ENCODE measurements at places on chromosomes 4 and X.

GRCh38 chr4:140046016-140046415, 108.0 kb downstream of the MAML3 start:
- DNase-seq = no peak

DNA sequence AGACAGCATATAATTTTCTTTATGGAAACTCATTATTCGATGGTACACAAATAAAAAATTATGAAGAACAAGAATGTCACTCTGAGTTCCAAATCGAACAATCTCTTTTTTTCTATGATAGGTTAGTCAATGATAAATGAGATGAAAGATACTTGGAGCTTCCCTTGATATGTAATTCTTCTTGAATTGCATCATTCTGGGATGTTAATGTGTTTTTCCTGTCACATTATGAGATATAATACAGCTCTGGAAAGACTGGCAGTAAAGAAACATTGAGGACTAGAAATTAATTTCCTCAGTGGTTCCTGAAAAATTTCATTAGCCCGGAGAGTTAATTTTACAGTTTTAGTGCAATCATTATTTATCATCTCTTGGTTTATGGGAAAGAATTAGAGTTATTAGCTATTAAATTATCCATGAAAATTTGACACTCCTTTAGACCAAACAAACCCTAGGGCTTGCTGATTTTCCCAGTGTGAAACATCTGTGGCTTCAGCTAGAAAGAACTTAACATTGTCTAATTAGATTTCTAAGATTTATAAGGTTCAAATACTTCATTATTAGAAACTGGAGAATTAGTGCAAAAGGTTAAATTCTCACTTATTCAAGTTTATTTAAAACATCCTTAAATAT, 1546.6 kb upstream of the TENM3 start:
- DNase-seq = no peak

DNA sequence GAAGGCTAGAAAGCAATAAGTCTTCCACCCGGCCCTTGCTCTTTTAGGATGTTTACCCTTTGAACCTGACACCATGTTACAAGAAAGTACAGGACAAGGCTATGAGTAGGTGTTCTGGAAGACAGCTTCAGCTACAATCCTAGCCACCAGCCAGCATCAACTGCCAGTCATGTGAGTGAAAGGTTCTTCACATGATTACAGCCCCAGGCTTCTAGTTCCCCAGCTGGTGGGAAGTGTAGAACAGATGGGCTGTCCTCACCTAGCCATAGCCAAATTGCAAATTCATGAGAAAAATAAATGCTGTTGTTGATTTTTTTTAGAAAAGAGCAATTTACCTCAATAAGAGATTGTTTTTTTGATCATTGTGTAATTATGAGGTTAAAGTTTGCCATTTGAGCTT, 60.8 kb downstream of the GRXCR1 start:
- DNase-seq = no peak

GRCh38 chr4:10058371-10058770, 37.1 kb upstream of the SLC2A9 start:
- no peak for DNase-seq

DNA sequence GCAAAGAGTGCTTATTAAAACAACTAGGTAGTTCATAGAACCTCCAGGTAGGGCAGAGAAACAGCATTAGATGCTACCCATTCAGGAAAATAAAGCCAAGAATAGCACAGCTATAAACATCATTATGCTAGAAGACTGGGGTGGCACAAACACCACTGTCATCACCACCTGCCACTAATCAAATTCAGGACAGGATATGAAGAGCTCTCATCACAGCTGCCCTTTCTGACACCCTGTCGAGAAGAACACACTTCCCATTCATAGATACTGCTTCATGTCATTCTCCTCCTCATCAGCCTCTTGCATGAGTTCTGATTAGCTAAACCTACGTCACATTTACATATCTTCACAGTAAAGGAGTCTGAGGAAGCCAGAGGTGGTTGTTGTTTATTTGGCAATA, 692.3 kb upstream of the HS3ST1 start:
- no peak for DNase-seq

DNA sequence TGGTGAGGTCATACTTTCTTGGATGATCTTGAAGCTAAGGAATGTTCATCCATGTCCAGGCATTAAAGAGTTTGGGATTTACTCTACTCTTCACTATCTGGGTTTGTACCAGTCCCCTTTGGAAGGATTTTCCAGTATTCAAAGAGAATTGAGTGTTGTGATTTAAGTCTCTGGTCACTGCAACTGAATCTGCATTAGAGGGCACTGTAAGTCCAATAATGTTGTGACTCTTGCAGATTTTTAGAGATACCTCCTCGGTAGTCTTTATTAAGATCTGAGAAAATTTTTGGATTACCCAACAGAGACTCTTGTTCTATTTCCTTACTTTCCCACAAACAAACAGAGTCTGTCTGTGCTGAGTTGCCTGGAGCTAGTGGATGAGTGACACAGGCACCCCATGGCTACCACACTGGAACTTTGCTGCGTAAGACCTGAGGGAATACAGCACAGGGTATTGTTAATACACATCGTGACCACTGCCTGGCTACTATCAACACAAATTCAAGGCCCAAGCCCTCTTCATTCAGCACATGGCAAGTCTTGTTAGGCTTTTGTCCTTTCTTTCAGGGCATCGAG, 357.1 kb upstream of the KLHL4 start:
- DNase-seq = no peak

DNA sequence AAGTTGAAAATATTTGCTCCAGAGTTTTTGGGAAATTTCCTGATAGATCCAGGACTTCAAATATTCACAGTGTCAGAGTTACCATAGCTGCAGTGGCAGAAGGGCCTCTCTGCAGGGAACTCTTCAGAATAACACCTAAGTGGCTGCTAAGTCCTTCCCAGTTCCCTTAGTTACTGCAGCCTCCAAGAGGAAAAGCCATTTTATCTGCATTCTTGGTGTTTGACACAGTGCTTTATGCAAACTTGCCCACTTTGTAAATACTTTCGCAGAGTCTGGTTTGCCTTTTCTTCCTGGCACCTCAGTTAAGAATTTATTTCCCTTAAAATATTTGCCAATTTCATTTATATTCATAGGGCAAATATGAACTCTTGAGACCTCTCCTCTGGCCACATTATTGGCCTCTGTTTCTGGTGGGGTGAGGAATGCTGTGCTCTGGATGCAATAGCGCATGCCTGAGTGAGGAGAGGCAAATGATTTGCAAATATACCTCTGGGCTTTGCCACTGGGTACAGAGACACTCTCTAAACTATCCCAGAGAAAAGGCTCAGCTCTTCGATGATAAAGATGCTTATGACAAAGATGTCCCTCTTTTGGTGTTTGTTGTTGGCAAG, 566.3 kb upstream of the NR3C2 start:
- no peak for DNase-seq

- DNase-seq = no peak
Measured at GRCh38 chr4:55635282-55635681, 816 bp downstream of the NMU start.

DNA sequence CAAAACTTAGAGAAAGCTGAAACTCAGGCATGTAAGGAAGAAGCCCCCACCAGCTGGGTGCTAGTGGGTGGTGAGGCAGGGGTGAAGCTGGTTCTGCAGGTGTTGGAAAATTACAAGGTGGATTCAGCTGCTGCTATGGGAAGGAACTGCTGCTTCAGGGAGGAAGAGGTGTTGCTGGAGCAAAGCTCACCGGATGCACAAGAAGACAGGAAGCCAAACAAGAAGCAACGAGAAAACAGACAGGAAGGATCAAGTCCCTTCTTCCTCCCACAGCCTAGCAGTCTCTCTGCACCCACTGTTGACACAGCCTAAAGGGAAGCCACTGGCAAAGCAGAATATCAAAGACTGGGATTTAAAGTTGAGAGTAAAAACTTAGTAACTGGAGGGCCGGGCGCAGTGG, 100.2 kb upstream of the JADE1 start:
- no peak for DNase-seq

DNA sequence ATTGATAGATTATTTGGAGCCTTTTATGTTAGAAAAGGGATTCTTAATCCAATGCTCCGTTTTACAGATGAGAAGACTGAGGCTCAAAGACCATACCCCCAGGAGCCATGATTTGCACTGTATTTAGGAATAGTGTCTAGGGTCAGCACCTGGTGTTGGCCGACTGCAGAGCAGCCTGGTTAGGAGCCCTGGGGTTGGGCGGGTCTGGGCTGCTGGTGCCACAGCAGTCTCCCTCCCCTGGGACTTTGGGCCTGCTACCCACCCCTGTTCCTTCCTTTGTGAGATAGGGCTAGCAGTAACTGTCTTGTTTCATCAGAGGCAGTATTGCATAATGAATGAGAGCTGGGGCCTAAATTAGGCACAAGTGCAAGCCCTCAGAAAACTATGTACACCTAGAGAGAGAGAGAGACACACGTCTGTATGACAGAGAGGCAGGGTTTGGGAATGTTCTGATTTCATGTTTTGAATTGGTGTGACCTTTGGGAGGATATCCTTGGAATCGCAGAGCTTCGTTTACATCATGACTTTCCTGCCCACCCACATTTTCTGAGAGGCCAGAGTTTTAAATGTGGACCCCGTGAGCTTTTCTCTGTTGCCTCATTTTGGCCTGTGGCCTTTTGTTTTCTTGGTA, 111.7 kb downstream of the PTTG2 start:
- DNase-seq = peak; percentile 34

DNA sequence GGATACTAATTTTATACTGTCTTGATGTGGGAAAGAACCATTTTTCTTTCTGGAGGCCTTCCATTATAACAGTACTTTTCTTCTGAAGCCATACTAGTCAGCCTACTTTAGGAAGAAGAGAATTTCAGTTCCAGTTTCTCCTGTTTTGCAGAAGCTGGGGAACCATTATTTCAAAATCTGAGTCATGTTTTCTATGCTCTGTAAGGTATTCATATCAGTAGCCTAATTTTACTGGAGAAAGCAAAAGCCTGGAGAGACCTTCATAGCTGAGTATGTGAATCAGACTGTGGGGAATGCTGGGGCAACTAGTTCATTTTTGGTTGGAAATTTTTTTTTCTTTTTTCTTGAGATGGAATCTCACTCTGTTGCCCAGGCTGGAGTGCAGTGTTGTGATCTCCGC, 22.4 kb downstream of the AFF1 start:
- DNase-seq = peak; percentile 82

- DNase-seq = peak; percentile 8
Measured at GRCh38 chrX:130625386-130625785, 223.6 kb downstream of the RBMX2 start.

- no peak for DNase-seq
Measured at GRCh38 chr4:104772849-104773248, 278.2 kb upstream of the CXXC4 start.

GRCh38 chr4:2276581-2277325, 14.8 kb upstream of the MXD4 start:
- no peak for DNase-seq

DNA sequence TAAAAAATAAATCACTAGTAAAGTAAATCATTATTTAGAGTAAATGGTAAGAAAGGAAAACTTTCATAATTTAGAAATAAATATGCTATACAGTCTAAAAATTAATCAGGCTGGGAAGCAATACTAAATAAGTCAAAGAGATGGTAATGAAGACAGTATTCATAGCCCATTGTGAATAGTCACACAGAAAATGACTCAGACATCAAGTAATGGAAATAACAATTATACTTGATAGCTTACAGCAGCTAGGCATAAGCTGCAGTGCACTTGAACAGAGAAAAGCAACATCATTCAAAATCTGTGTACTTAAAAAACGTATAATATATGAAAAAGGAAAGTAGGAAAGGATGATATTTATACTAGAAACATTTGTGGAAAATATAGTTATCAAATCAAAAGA, 642.5 kb upstream of the GNPDA2 start:
- no peak for DNase-seq

DNA sequence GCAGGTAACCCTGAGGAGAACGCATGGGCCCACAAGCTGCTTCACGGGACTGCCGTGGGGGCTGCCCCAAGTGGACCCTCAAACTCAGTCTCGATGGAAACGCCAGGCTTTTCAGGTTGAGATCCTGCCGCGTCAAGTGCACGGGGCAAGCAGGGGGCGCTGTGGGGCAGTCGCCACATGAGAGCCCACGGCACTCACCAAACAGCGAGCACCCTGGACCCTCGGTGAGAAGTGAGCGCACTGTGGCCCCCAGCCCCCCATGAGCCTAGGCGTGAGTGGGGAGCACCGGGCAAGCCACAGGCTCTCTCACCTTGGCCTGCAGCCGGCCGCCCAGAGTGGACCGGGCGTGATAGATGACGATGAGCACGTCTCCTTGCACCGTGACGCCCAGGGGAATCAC, 50.9 kb upstream of the CPLX1 start:
- no peak for DNase-seq

GRCh38 chr4:94911106-94911505, 153.4 kb downstream of the BMPR1B start:
- no peak for DNase-seq

GRCh38 chr4:186029571-186030398, 39.2 kb upstream of the TLR3 start:
- peak; percentile 83 for DNase-seq

- DNase-seq = peak; percentile 25
Measured at GRCh38 chr4:100289530-100289888, 99.2 kb upstream of the DDIT4L start.

GRCh38 chr4:65302145-65302544, 368.1 kb downstream of the EPHA5 start:
- no peak for DNase-seq

DNA sequence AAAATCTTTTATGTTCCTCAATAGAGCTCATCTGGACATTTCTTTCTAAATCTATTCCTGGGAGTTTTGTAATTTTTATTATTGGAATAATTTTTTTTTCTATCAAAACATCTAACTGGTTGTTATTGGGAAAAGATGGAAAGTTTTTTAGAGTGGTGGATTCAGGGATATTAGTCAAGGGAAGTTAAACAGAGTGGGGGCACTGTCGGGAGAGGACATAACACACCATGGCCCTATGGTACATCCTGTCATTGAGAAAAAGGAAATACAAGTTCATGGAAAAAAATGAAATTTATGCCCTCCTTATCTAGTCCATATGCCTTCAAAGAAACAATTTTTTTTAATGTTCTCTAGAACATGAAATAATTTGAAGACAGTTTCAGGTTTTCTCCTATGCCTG, 96.3 kb upstream of the TSPAN5 start:
- no peak for DNase-seq

GRCh38 chr4:128483041-128483440, 195.4 kb upstream of the PGRMC2 start:
- DNase-seq = no peak

DNA sequence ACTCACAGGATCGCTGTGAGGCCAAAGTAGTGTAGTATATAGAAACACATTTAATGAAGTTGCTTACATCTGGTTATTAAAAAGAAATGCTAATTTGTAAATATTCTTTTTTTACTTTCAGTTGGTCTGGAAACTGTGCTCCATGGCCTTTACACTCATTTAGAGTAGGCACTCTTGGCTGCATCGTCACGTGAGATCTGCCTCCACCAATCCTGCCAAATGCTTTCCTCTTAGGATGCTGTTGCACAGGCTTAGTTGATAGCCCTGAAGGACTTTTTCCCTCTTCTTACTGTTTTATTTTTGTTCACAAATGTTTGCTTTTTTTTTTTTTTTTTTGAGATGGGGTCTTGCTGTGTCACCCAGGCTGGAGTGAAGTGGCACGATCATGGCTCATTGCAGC, 6.3 kb downstream of the CPE start:
- DNase-seq = no peak

DNA sequence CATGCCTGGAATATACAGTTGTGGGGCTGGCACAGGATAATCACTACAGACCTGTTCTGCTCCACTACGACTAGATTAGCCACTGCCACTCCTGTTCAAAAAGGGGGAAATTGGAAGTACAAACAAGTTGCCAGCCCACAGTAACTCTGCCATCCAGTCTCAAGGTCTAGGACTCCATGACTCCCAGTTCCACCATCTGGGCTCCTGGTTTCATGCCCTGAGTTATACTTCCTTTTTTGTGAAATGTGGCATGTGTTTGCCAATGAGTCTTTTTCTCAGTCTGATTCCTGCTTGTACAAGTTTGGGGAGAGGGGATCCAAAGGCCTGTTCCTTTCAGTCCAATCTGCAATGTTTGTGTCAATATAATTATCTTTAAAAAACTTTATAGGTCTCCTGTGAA, 1.0 kb upstream of the BLOC1S4 start:
- DNase-seq = no peak
